Fibroblast of skin of scalp (primary cell): ENCODE measurements at places on chromosomes 1 and 21.
A peak's percentile ranks its signal among the peaks of the same experiment; 100 is the strongest.

- DNase-seq: peak; percentile 68
Measured at GRCh38 chr21:41631564-41632461, 123.9 kb upstream of the TMPRSS2 start.

DNA sequence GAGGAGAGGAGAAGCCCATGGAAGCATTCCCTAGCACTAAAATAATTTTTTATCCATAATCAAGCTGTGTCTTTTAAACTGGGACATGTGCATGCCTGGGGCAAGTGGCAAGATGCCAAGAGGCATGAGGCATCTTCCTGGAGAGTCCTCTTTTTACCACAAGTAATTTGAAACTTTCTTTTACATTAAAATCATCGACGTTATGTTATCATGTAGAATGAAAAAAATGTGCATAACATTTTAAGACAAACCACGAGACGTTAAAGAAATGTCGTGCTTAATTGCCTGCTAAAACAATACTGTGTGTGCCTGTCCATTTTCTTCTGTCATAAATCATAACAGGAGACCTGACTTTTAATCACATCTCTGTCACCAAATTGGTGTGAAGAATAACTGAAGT, 1.5 kb downstream of the STYXL2 start:
- peak; percentile 88 for DNase-seq

DNA sequence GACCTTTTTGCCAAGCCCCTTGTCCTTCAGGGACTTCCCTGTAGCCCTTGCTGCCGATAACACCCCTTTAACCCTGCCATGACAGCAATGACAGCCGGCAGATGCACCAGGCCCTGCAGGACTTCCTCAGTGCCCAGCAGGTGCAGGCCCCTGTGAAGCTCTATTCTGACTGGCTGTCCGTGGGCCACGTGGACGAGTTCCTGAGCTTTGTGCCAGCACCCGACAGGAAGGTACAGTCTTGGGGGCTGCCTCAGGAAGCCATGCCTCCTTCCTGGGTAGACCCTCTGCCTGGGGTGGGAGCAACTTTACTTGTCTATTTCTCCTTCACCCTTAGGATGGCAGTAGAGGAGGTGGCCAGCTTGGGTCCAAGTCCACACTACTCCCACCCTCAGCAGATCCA, 16.1 kb upstream of the PADI6 start:
- no peak for DNase-seq

DNA sequence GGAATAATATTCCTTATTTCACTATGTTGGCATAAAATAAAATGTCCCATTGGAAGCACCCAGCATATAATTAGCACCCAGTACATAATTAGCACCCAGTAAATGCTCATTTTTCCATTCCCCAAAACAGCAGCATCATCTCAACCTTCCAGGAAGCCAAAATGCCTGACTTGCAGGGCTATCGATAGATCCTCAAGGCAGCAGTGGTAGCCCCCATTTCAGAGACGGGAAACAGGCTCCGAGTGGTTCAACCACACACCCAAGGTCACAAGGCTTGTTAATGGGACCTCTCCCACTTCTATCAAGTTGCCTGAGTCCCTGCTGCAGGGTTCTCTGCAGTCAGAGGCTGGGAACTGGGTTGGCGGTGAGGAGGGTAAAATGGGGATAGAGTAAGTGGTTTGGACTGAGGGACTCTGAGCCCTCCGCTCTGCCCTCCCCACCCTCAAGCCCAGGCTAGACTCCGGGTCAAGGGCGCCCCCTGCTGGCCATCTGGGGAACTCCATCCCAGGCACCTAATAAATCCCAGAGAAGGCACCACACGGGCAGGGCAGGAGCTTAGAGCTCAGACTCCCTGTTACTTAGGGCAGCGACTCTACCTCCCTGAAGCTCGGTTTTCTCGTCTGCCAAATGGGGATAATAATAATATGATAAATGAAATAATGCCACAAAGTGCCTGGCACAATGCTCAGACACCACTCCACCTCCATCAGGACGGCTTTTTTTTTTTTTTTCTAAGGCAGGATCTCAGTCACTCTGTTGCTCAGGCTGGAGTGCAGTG, 21.9 kb upstream of the LAPTM5 start:
- DNase-seq: peak; percentile 65

DNA sequence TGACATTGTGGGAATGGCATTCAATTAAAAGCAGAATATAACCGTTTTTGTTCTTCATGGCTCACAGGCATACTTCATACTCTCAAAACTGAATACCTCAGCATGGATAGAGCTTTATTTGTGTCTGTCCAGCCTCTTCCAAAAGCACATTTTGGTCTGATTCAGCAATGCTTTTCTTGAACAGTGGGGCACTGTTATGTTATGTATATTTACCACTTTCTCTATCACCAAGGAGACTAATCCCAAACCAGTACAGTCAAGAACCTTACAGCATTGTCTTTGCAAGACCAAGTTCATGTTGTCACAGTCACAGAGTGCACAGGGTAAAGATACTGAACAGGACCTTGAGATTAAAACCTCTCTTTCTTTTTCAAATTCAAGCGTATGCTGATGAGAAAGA, 582.8 kb downstream of the PTBP2 start:
- DNase-seq: no peak
